Fibroblast of villous mesenchyme (primary cell): ENCODE measurements at places on chromosomes 5 and 9. TPM values are rescaled to one million over a fixed set of nuclear protein-coding genes. Genes with fewer than 3 reads are reported as not detected.

DNA sequence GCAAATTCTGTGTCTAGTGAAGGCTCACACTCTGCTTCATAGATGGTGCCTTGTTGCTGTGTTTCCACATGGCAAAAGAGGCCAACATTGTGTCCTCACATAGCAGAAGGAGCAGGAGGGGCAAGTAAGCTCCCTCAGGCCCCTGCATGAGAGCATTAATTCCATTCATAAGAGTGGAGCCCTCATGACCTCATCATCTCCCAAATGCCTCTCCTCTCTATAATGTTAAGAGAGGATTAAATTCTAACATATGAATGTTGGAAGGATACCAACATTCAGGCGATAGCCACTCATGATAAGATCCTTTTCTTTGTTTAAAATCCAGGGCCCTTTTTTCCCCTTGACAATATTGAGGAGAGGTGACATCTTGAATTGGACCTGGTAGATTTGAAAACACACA lies 35.2 kb upstream of the PAM start:
- no peak for DNase-seq

GRCh38 chr5:129027260-129027659 lies 62.0 kb downstream of the SLC27A6 start:
- no peak for DNase-seq

ABHD17B gene
- 24.5 and 27.2 TPM in 2 replicates for total RNA-seq

GRCh38 chr5:37272511-37272910 lies 23.3 kb upstream of the CPLANE1 start:
- peak; percentile 7 for DNase-seq

SEMA5A gene
- total RNA-seq: 72.5 and 74.7 TPM in 2 replicates

DNA sequence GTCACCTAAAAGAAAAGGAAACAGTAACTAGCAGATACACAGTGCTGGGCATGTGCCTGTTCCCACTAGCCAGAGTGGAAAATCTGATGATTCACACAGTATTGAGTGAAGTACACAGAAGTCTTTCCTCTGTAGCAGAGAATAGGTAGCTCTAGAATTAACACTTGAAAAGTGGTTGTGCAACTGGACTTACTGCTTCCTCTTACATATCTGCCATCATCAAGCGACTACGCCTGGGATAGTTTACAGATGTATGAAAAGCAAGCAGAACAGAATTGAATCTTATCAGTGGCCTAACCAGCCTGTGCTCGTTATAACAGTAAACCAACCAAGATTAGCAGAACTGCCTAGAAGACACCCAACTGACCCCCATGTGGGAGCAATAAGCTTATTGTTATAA lies 130.6 kb downstream of the DTWD2 start:
- no peak for DNase-seq

TCF7 gene
- under 0.01 and 0.97 TPM in 2 replicates for total RNA-seq

- DNase-seq: no peak
These were observed 1.5 kb downstream of the UAP1L1 start for GRCh38 chr9:137078701-137079400.

IL4 gene
- total RNA-seq: not detected in 2 replicates

GRCh38 chr5:138257583-138257982 lies 16.8 kb downstream of the GFRA3 start:
- DNase-seq: no peak

DNA sequence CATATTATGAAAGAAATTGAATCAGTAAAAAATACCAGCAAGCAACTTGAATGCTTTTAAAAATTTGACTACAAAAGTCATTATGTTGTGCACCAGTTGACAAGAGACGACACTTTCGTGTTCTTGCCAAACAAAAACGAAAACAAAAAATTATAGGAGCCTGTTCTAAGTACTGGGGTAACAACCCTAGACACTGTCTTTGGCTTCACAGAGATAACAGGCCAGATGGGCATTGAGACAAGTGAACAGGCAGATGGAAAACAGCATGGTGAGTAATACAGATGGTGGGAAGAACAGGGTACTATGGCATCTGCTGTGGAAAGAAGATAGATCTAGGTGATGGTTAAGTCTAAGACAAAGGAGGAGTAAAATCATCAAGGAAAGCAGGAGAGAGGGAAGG lies 99.0 kb downstream of the CDH12 start:
- DNase-seq: no peak

DNA sequence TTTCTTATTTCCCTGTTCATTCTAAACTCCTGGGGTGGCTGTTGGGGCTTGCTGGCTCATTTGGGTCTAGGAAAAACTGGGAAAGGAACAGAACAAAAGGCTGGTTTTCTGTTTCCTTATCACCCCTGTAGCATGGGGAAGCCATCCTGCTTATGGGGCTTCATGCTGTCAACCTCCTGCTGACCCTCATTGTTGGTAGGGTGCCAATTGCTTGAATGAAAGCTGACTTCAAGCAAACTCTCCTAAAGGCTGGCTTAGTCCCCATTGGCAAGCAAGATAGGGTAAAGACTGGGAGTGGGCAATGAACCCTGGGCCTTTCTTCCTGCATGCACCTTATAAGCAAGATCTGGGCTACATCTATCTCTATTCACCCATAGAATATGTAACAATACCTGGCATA lies 511.6 kb downstream of the DMAC1 start:
- no peak for DNase-seq

- no peak for DNase-seq
These were observed 252.4 kb upstream of the WWC1 start for GRCh38 chr5:168039039-168039438.

DNA sequence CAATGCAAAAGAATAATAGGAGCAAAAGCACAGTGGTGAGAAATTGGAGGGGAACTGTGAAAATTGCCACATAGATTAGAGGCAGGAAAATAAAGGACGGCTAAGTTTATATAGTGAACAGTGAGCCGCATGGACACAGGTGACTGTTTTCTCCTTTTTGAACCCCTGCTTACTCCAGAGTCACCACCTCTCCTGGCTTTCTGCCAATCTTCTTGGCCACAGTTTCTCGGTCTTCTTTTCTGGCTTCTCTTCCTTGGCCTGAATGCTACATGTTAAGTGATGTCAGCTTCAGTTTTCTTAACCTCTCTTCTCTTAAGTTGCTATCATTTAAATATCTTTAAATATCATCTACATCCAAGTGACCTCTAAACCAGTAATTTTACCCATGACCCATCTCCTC lies 47.3 kb upstream of the CDKN2B start:
- DNase-seq: no peak

GRCh38 chr5:175282611-175283225 lies 161.3 kb downstream of the DRD1 start:
- no peak for DNase-seq

DNA sequence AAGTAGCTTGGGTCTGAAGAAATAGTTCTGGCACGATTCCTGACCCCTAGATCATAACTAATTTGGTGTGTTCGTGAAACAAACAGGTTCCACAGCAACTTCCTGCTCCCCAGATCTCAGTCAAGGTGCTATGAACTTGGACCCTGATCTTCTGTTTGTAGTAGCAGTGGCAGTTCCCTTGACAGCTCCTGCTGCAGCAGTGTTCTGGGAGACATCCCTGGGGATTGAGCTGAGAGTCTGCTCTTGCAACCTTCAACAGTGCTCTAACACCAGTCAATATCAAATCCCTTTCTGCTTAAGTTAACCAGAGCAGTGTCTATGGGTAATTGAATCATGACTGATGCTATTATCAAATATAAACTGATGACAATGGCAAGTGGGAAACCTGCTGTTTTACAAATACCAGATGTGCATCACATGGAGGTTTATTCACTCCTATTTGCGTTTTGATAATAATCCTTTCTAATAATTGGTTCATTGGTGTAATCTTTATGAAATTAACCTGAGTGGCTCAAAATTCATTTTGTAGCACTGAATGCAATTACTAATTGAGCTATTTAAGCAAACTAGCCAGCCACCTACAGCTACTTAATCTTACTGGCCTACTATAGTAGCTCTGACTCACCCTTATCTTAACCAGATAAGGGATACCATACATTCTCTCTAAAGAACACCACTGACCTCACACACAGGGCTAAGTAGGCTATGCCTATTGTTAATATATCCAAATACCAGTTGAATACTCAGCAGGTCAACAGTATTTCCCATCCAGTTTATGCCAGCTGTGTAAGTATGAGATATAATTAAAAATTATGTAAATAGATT lies 21.9 kb downstream of the KDM4C start:
- peak; percentile 76 for DNase-seq

DNA sequence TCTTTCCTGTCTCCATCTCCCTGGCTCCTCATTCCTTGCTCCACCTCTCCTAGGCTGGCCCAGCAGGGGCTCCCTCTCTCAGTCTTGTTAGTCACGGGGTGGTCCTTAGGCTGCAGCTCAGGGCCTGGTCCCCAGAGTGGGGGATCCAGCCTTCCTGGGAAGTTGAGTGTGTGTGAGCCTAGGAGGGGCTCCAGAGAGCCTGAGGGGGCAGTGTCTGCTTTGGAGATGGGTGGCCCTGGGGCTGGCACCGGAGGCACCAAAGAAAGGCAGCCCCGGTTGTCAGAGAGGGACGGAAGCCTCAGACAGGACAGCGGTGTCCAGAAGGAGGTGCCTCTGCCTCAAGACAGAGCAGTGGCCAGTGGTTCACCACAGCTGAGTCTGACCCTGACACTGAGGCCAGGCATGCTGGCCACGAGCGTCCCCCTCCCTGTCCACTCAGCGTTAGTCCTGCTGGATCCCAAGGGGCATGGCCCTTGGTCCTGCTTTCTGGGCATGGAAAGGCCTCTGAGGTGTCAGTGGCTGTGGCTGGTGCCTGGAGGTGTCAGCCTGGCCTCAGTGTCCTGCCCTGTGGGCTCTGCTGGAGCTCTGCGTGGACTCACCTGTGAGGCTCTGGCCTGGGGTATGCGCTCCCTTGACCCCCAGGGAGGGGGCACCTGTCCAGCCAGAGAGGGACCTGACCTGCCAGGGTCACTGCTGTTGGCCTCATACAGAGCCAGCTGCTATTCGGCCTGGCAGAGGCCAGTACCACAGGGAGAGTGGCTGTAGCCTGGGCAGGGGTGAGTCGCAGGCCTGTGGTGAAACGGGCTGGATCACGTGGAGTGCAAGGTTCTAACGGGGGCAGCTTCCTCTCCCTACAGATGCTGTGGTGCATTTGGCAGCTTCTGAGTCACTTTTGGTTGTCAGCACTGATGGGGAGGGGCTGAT lies 130.6 kb downstream of the CACNA1B start:
- no peak for DNase-seq

DNA sequence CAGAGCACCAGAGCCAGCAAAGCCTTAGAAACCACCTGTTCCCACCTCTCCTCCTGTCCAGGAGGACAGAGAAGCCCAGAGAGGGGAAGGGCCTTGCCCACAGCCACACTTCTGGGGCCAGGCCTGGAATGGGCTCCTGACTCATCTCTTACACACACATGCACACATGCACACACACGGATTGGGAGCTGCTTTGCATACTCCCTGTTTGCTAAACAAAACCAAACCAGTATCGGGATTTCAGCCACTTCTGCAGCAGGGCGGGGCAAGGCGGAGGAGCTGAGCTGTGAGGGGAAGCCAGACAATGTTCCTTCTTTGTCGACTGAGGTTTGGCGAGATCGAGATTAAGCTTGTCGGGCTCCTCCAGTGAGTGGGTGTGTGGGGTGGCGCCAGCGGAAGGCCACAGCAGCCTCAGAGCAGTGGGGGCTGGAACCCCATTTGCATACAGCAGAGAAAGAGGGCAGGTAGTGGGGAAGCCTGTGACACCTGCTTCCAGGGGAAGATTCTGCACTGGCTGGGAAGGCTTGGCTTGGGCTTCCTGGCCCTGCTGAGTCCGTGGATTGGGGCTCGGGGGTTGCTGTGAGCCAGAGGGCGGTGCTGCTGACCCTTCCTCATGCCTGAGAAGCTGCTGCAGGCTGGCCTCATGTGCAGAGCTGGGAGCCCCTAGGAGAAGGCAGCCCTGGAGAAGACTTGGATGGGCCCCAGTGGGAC lies 16.1 kb downstream of the GFI1B start:
- peak; percentile 34 for DNase-seq

OTULINL gene
- total RNA-seq: 19.6 and 23.7 TPM in 2 replicates
